ENCODE measurements at places on chromosomes 2 and 18. TPM values are rescaled to one million over a fixed set of nuclear protein-coding genes. Genes with fewer than 3 reads are reported as not detected.

- peak; percentile 49 for DNase-seq
- H3K27me3 ChIP-seq = no peaks in the 10 kb centered on the region
- H3K36me3 ChIP-seq = peaks cover 6% of the 10 kb centered on the region
- peak overlapping the region; percentile 67 for H3K27ac ChIP-seq
Observed at GRCh38 chr18:46261799-46262198, 157.6 kb downstream of the HAUS1 start.

Gene DSG4
- total RNA-seq = not detected

Gene DSEL
- total RNA-seq = 5.3 TPM

- no peaks in the 10 kb centered on the region for H3K4me1 ChIP-seq
- no peak overlapping the region for H3K4me3 ChIP-seq
- no peak for DNase-seq
- H3K27me3 ChIP-seq = no peaks in the 10 kb centered on the region
Observed at GRCh38 chr2:204505946-204506345, 39.3 kb upstream of the PARD3B start.

DNA sequence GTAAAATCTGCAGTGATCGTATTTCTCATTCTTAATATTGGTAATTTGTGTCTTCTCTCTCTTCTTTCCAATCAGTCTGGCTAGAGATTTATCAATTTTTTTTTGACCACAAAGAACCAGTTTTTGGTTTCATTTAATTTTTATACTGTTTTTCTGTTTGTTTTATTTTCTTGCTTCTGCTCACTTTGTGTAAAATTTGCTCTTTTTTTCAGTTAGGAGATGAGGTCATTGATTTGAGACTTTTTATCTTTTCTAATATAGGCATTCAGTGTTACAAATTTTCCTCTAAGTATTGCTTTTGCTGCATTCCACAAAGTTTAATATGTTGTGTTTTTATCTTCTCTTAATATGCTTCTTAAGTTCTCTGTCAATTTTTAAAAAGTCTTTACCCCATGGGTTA, 160.5 kb downstream of the TPGS2 start:
- no peak for DNase-seq
- no peak overlapping the region for H3K4me3 ChIP-seq
- H3K27ac ChIP-seq = no peak overlapping the region
- no peaks in the 10 kb centered on the region for H3K27me3 ChIP-seq

DNA sequence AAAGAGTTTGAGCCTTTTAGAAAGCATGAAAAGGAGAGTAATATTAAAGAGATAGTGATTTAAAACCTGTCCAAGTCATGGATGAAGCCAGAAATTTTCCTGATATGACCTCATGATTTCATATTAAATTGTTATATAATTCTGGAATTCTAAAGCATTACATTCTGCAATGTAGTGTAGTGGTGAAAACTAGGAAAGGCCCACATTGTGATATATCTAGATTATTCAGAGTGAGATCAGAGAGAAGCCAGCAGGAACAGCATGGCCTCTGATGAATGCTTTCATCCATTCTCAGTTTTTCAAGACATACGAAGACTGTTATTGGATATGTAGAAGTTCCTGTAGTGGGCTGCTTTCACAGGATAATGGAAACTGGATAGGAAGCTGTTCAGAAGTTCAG, 98.8 kb downstream of the LCLAT1 start:
- peaks cover 4% of the 10 kb centered on the region for H3K36me3 ChIP-seq
- no peak overlapping the region for H3K4me3 ChIP-seq
- no peaks in the 10 kb centered on the region for H3K4me1 ChIP-seq
- no peaks in the 10 kb centered on the region for H3K27me3 ChIP-seq
- DNase-seq = no peak

- peak overlapping the region; percentile 83 for H3K4me3 ChIP-seq
- DNase-seq = peak; percentile 64
- no peaks in the 10 kb centered on the region for H3K4me1 ChIP-seq
- H3K27me3 ChIP-seq = peaks cover 14% of the 10 kb centered on the region
- H3K27ac ChIP-seq = no peak overlapping the region
Observed at GRCh38 chr2:45169339-45170190, 160.3 kb upstream of the SIX2 start.

GRCh38 chr2:153519257-153519875, 40.8 kb upstream of the RPRM start:
- no peak for DNase-seq
- H3K36me3 ChIP-seq = peaks cover 7% of the 10 kb centered on the region
- H3K27ac ChIP-seq = no peak overlapping the region
- H3K4me3 ChIP-seq = no peak overlapping the region

Gene GALR1
- total RNA-seq = 0.07 TPM

DNA sequence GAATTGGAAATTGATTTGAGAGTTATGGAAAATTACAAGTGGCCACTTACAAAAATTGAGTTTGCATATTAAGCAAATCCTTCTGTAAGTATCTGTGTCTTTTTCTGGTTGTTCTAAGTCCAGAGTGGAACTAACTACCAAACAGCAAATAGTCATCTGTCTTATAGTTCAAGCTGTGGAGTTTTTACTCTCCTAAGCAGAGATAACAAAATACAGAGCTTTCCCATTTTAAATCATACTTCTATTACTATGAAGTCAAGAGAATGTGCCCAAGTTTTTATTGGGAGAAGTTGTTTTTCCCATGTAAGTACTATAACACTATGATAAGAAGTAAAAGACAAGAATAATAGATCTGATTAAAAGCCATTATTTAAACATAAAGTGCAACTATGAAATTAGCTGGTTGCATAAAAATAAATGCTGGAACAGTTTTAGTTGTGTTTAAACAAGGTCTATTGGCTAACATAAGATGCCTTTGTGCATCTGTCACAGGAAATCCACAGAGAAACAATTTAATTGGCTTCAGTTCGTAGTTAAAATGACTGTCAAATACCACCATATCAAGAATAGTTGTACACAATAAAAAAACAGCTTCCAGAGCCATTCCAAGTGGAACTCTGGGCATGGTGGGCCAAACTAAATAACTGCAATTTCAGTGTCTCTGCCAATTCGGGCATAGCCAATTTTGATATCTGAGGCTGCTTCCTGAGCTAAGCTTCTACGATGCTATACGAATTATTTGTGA, 1467.4 kb upstream of the NXPH2 start:
- H3K4me3 ChIP-seq = no peak overlapping the region
- no peak for DNase-seq
- no peaks in the 10 kb centered on the region for H3K4me1 ChIP-seq
- no peaks in the 10 kb centered on the region for H3K27me3 ChIP-seq
- H3K36me3 ChIP-seq = no peaks in the 10 kb centered on the region

- H3K36me3 ChIP-seq = no peaks in the 10 kb centered on the region
- no peak overlapping the region for H3K27ac ChIP-seq
- DNase-seq = no peak
- H3K27me3 ChIP-seq = no peaks in the 10 kb centered on the region
- H3K4me3 ChIP-seq = no peak overlapping the region
Observed at GRCh38 chr2:68388358-68388757, 23.3 kb downstream of the PLEK start.

Gene MARCHF7
- total RNA-seq = 103 TPM
